ENCODE measurements at places on chromosomes 7 and 10.

- DNase-seq, result no peak
These were observed 4.3 kb upstream of the CHCHD2 start for GRCh38 chr7:56110611-56111010.

DNA sequence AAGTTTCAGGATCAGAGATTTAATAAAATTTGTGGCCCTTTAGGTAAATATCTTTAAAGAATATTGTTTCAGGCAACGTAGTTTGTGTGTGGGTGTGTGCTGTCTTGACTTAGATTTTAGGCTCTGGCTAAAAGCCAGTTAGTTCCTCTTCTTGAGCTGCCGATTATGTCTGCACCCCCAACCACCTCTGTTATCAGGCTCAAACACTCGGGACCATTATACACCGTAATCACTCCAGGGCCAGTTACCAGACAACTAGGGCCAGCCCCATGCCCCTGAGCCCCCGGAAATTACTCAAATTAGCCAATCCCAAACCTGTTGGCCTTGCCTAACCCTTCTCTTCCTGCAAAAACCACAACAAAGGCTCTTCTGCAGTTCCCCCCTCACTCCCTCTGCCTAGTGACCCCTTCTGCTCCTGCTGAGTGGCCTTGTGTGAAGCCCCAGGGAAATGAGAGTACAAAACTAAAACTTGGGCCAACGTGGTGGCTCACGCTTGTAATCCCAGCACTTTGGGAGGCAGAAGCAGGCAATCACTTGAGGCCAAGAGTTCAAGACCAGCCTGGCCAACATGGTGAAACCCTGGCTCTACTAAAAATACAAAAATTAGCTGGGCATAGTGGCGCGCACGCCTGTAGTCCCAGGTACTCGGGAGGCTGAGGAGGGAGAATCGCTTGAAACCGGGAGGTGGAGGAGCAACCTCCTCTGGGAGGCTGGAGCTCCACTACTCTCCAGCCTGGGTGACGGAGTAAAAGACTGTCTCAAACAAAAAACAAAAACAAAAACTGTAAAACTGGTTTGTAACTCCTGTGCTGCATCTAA, 9.2 kb upstream of the HNRNPF start:
- DNase-seq, result no peak

DNA sequence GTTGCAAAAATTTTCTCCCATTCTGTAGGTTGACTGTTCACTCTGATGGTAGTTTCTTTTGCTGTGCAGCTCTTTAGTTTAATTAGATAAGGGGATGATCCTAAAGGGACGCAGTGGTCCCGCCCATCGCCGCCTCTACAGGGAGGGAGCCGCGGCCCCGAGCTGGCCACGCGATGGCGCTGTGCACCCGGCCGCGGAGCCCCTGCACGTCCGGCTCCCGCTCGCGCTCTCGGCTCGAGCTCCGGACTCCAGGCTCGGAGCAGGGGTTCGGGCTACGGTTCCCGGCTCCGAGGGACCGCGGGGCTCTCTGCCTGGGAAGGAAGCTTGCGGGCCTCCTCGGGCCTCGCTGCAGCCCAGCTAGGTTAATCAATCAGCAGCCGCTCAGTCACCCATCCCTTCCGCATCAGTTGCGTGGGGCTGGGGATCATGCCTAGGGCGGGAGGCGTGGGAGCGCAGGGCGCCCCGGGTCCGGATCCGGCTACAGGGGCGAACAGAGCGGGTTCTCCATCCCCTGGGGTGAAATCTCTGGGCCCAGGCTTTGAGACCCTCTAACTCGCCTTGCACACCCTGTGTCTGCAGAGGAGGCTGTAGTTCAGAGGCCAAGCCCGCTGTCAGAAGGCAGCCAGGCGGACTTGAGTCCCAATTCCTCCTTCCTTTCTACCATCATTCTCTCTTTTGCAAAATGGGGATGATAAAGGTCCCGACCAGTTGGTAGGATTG, 97.9 kb downstream of the WDR11 start:
- DNase-seq, result peak; percentile 91

DNA sequence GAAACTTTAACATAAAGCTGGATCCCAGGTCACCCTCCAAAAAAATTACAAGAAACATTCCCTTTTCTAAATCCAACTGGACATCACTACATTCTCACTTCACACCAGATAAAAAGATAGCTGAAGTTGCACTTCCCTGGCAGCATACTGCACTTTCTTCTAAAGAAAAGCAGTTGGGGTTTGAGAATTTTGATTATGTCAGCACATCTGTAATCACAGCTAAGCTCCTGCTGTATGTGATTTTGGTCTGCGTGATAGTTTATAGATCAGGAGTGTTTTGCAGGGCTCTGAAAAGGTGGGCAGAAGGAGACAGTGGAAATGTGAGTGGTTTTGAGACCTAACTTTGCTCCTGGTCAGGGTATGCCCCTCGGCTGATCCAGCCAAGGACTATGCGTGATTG, 199.1 kb upstream of the AKR1E2 start:
- no peak for DNase-seq

DNA sequence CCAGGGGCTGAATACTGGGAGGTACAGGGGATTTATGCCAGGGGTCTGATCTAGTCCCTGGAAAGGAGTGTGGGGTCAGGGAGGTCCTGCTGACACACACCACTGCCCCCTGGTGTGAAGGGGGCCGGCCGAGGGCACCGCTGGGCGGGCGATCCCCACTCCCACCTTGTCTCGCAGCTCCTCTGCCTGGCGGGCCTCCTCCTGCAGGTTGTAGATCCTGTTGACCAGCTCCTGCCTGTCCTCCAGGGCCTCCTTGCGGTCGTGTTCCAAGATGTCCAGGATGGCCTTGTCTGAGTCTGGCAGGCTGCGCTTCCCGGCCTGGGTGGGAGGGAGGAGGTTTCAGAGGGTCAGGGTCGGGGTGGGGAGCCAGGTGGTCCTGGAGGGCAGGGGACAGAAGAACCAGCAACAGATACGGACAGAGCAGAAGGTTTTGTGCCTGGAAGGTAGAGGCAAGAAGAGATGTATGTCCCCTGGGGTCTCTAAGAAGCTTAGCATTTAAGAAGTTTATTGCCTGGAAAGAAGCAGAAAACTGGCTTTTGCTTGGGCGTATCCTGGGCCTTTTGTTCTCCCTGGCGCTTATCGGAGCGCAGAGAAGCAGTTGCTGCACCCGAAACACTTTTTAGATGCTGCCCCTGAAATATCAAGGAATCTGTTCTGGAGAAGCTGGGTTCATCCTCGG, 94.5 kb upstream of the GNA12 start:
- peak; percentile 74 for DNase-seq

GRCh38 chr10:48634198-48634983, 29.5 kb upstream of the ARHGAP22 start:
- DNase-seq, result peak; percentile 88

- no peak for DNase-seq
These were observed 69.8 kb upstream of the STEAP1B start for GRCh38 chr7:22569586-22570321.

DNA sequence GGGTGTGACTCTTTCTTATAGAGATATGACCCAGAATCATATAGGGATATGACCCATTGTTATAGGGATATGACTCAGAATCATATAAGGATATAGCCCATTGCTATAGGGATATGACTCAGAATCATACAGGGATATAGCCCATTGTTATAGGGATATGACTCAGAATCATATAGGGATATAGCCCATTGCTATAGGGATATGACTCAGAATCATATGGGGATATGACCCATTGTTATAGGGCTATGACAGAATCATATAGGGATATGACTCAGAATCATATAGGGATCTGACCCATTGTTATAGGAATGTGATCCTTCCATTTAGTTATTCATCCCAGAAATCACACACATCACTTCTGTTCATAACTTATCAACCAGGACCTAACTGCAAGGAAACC, 312.2 kb upstream of the ADARB2 start:
- DNase-seq, result no peak

DNA sequence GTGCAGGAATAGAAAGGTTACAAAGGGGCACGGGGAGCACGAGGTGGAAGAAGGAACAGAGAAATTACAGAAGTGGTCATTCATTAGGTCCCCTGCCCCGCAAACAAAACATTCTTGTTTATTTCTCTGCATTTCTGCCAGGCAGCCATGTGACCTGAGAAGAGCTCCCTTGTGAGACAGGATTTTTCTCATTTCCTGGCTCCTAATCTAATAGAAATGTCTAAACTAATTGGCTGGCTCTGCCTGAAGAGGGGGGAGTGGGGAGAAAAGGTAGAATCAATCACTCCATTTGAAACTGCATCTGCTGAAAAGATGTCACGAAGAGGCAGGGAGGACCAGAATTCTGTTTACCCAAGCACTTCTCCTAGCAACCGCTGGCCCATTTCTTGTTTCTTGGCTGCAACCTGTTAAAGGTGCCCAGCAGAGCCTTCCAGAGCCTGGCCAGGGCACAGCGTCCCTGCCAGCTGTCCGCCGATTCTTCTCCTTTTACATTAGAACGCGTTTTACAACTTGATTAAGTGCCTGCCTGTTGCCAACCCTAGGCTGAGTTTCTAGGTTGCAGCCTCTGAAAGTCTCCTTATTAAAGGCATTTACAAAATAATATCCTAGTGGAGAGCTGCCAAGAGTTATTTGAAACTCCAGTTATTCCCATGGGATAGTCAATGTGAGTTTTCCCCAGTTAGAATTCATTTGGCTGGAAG, 1227.6 kb downstream of the TYW1 start:
- no peak for DNase-seq

GRCh38 chr7:2893411-2893861, 49.3 kb upstream of the GNA12 start:
- no peak for DNase-seq

GRCh38 chr10:89458784-89459183, 44.4 kb downstream of the IFIT5 start:
- DNase-seq, result no peak

Data from posterior vena cava (tissue), 2 donors.